ENCODE measurements at places on chromosomes 16 and 17. TPM values are rescaled to one million over a fixed set of nuclear protein-coding genes. Genes with fewer than 3 reads are reported as not detected.

Gene ITGB3
- total RNA-seq: 0.07 TPM

DNA sequence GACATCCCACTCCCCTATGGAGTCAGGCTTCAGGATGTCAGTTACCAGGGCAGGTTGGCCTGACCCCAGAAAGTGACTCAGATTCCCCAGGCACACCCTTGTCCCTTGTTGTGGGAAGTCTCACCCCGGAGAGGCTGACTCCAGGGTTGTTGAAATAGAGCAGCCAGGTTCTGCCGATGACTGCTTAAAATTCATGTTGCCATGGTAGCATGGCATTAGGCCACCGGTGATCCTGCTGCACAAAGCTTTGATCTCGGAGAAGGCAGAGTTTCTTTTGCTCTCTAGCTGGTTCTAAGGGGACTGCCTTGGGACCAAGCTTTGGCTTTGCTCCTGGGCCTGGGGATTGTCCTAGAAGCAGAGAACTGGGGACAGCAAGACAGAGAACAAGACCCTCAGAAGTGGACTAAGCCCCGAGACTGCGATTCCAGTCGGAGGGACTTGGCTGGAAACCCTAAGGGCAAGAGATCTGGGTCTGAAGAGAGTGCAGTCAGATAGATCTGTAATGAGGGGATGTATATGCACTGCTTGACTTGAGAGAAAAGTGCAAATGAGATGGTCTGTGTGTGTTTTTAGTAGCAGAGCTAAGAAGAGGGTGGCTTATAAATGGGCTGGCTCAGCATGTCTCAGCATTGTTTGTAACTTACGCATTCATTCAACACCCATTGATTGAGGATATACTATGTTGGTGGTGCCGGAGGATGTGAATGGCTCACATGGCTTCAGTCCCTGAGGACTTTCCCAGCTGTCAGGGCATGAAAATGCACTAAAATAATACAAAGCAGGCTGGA is 106.9 kb downstream of the RGS9 start:
- no peak overlapping the region for H3K4me3 ChIP-seq
- DNase-seq: no peak
- H3K27ac ChIP-seq: no peak overlapping the region
- H3K27me3 ChIP-seq: no peaks in the 10 kb centered on the region
- H3K36me3 ChIP-seq: no peaks in the 10 kb centered on the region

DNA sequence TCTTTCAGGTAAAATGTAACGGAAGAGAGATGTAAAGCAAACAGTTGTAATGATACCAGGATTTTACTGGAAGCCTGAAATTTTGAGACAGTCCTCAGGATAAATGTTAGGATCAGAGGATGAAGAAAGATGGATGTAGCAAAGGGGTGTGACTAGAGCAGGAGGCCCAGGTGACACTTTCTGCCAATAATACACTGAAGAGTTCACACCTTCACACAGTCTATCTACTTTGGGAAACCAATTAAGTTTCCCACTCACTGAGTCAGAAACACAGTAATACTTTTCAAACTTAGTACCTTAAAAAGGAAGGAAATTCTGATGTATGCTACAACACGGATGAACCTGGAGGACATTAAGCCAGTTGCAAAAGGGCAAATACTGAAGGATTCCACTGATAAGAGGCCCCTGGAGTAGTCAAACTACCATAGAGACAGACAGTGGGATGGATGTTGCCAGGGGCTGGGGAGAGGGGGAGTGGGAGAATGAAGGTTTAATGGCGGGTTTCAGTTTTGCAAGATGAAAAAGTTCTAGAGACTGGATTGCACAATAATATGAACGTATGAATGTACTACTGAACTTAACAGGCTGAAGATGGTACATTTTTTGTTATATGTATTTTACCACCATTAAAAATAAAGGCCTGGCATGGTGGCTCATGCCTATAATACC is 62.3 kb downstream of the CYTH1 start:
- peaks cover 100% of the 10 kb centered on the region for H3K4me1 ChIP-seq
- no peaks in the 10 kb centered on the region for H3K36me3 ChIP-seq
- no peak overlapping the region for H3K27ac ChIP-seq
- no peaks in the 10 kb centered on the region for H3K27me3 ChIP-seq

GRCh38 chr16:55275869-55276268 is 48.1 kb upstream of the IRX6 start:
- no peak overlapping the region for H3K4me3 ChIP-seq
- no peak for DNase-seq
- no peaks in the 10 kb centered on the region for H3K27me3 ChIP-seq
- H3K4me1 ChIP-seq: no peaks in the 10 kb centered on the region
- no peak overlapping the region for H3K27ac ChIP-seq

DNA sequence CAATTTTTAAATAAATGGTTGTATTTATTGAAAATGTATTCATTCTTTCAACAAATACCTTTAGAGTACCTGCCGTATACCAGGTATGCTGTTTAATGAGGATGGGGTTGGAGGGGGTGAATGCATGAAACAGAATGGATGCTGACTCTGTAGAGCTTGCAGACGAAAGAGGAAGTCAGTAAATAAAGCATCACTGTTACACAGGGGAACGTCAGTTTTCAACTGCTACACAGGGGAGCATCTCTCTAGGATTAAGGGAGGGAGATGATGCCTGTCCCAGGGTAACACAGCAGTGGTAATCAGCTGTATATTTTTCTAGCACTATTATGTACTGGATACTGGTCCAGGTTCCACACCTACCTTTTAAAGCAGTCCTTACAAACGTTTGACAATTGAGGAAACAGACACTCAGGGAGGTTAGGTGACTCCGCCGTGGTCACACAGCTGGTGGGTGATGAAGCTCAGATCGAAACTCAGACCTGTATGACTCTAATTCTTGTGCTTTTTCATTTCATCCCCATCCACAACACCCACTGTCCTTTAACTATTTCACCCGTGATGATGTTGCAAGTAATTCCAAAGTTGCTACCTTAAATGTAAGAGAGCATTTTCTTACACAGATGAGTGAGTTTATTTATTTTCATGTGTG is 452.1 kb upstream of the HSBP1 start:
- no peak overlapping the region for H3K4me3 ChIP-seq
- no peaks in the 10 kb centered on the region for H3K36me3 ChIP-seq
- no peak for DNase-seq
- H3K27me3 ChIP-seq: no peaks in the 10 kb centered on the region

Gene DHRS7C
- not detected for total RNA-seq

- no peaks in the 10 kb centered on the region for H3K4me1 ChIP-seq
- H3K4me3 ChIP-seq: no peak overlapping the region
- no peaks in the 10 kb centered on the region for H3K27me3 ChIP-seq
- no peak overlapping the region for H3K27ac ChIP-seq
Observed at GRCh38 chr17:32152130-32152529, 9.8 kb downstream of the RHOT1 start.

GRCh38 chr17:73634629-73635028 is 9.6 kb downstream of the SDK2 start:
- H3K27me3 ChIP-seq: no peaks in the 10 kb centered on the region
- H3K4me1 ChIP-seq: no peaks in the 10 kb centered on the region
- no peaks in the 10 kb centered on the region for H3K36me3 ChIP-seq
- DNase-seq: no peak
- H3K27ac ChIP-seq: no peak overlapping the region

DNA sequence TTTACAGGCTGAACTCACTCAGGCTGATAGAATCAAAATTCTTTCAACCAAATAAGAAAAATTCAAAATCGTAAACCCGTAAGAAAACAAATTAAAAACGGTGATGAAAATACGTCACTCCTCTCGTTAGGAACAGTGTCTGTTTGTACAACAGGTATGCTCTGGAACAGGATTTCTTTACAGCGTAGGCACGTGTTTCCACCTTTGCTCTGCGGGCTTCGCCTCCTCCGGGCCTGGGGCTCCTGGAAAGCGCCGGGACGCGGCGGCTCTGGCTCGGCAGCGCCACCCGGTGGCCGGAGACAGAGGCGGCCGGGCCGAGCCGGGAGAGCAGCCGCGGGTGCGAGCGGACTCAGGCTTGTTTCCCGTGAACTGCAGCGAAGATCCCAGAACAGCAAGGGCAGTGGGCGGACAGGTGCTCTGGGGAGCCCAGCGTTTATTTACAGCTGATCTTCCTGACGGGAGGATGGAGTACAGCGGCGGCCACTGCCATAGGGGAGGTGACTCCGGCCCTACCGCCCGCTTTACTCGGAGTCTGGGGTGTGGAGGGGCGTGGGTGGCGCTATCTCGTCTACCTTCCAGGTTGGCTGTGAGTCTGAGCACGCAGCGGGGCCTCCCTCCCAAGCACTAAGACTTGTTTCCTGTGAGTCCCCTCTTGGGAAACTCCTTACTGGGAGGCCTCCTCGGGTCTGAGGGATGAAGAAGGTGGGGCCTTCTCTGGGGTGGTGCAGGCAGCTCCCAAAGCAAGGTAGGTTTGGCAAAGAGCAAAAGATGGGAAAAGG is 40.5 kb upstream of the ATP2A3 start:
- DNase-seq: peak; percentile 46
- H3K27ac ChIP-seq: no peak overlapping the region
- no peak overlapping the region for H3K4me3 ChIP-seq
- H3K27me3 ChIP-seq: no peaks in the 10 kb centered on the region
- peaks cover 30% of the 10 kb centered on the region for H3K36me3 ChIP-seq

Measured in CD8-positive, alpha-beta memory T cell (primary cell).